ENCODE measurements at places on chromosomes 6 and 20. TPM values are rescaled to one million over a fixed set of nuclear protein-coding genes. Genes with fewer than 3 reads are reported as not detected.

GRCh38 chr6:148323344-148323743, 19.3 kb upstream of the SASH1 start:
- no peak for DNase-seq

DNA sequence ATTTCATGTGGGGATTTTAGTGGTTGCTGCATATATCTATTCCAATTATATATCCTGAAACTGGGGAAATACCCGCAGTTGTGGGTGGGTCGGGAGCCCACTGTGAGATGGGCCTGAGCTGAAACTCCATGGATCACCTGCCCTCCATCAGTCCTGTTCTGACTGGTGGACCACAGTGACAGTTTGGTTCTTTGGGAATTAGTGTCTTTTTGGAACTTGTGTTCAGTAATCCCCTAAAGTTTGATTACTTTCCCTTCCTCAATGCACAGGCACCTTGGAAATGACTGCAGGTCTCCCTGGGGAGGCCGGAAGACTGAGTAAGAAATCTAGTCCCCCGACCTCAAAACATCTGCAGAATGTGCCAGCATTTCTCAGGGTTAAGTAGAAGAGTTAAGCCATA, 11.3 kb downstream of the STK35 start:
- no peak for DNase-seq

DNA sequence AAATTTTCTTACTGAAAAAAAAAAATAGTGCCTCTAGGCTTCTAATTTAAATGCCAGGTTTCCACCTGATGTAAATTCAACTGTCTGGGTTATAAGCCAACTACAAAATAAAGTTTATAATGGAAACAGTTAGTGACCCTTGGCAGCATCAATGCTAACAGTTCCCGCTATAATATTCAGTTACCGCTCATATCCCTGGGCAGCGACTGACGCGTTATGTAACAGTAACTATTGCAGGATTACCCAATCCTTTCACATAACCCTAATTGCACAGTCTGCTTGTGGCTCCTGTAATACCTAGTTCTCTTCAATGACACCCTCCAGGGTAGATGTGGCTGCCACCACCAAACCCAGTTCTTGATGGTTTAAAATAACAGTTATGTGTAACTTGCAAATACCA, 208.6 kb downstream of the MOXD1 start:
- no peak for DNase-seq

- no peak for DNase-seq
Measured at GRCh38 chr20:45578231-45578630, 853 bp downstream of the WFDC8 start.

DNA sequence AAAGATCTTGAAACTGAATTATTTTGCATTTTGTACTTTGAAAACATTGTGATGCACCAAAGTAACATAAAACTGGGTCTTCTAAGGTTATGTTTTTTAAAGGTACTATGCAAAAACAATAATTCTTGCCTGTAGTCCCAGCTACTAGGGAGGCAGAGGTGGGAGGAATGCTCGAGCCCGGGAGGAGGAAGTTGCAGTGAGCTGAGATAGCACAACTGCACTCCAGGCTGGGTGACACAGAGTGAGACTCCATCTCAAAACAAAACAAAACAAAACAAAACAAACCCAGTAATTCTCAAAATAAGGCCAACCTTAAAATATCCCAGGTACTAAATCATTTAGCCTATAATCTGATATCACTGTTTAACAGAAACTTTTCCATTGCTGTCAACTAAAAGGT, 269.6 kb downstream of the KHDC1L start:
- DNase-seq, result no peak

Gene OR12D3
- total RNA-seq, result not detected

DNA sequence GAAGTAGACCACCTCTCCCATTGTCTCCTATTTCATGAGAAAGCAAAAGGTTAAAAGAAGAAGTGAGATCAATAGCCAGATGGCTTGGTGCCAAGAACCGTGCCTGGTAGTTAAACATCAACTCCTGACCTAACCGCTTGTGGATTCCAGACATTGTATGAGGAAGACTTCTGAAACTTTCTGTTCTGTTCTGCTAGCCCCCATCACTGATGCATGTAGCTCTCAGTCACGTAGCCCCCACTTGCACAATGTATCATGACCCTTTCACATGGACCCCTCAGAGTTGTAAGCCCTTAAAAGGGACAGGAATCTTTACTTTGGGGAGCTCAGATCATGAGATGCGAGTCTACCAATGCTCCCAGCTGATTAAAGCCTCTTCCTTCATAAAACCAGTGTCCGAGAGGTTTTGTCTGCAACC, 301.2 kb downstream of the RNGTT start:
- DNase-seq, result no peak

Gene SIRPD
- not detected for total RNA-seq

DNA sequence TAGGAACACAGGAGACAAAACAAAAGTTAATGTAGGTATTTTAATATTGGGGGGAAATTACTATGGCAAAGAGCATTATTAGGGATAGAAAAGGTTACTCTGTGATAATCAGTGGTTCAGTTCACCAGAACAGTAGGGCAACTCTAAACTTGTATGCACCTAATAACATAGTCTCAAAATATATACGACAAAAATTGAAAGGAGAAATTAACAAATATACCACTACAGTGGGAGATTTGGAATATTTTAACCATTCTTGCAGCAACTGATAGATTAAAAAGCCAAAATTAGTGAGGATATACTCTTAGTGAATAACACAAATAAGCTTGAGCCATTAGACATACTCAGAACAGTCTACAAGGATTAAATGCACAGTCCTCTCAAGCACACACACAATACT, 11.0 kb downstream of the ARMC12 start:
- DNase-seq, result no peak

Gene HIVEP1
- total RNA-seq, result 13.1 TPM

DNA sequence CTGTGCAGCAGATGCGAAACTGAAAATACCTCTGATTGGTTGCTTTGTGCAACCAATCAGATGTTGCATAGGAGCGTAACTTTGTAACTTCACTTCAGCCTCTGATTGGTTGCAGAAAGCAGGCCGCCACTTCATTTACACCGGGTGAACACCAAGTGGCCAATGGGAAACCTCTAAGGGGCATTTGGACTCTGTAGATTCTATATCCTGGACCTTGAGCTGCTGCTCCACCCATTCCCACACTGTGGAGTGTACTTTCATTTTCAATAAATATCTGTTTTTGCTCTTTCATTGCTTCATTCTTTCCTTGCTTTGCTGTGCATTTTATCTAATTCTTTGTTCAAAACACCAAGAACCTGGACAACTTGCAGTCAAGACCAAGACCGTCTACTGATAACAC, 14.1 kb upstream of the NXT1 start:
- DNase-seq, result no peak

- DNase-seq, result no peak
Measured at GRCh38 chr6:38262026-38262425, 377.7 kb downstream of the BTBD9 start.

DNA sequence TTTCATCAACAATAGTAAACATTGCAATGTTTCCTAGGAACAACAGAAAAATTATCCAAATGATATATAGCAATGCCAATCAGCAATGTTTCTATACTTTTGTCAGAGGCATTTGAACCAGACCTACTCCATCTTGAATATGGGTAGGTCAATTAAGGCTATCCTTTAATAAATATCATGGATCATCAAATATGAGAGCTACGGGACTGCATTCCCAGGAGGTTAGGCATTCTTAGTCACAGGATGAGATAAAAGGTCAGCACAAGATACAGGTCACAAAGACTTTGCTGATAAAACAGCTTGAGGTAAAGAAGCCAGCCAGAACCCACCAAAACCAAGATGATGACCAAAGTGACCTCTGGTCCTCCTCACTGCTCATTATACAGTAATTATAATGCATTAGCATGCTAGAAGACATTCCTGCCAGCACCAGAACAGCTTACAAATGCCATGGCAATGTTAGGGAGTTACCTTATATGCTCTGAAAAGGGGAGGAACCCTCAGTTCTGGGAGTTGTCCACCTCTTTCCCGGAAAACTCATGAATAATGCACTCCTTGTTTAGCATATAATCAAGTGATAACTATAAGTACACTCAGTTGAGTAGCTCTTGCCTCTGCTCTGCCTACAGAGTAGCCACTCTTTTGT, 8.6 kb upstream of the SERPINB6 start:
- no peak for DNase-seq

GRCh38 chr6:111599259-111599658, 6.4 kb downstream of the TRAF3IP2 start:
- no peak for DNase-seq

Gene C6orf132
- 0.34 TPM for total RNA-seq

DNA sequence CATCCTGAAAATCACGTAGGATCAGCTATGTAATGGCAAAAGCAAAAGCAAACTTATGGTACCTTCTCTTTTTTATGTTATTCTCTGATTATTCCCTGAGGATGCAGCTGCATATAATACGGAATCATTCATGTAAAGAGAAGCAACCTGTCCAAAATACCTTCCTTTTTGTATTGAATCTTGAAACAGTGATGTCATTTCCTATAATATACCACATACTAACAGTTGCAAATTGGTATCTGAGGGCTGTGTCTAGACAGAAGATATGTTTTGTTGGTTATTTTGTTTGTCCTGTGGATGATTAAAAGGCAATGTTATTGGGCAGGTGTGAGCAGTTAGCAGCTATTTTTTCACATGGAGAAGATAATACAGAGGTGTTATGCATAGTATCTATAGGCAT, 161.4 kb upstream of the AHI1 start:
- no peak for DNase-seq

Gene FOXC1
- total RNA-seq, result 2.2 TPM

DNA sequence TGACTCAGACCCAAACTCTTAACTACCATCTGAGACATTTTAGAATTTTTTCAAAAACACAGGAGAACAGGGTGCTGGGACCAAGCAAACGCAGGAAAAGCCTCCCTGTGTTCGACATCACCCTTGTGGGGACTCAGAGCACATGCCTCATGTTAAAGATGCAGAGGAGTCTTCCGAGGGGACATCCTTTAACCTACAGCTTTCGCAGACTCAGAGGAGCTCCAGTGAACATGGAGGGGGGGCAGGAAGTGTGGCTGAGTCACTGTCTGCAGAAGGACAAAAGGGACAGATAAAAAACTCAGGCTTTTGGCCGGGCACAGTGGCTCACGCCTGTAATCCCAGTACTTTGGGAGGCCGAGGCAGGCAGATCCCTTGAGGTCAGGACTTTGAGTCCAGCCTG, 15.1 kb downstream of the BMP7 start:
- no peak for DNase-seq

All from psoas muscle (tissue), 8 donors.